Left kidney (tissue), 8 donors: ENCODE measurements at places on chromosomes 3 and 15.

DNA sequence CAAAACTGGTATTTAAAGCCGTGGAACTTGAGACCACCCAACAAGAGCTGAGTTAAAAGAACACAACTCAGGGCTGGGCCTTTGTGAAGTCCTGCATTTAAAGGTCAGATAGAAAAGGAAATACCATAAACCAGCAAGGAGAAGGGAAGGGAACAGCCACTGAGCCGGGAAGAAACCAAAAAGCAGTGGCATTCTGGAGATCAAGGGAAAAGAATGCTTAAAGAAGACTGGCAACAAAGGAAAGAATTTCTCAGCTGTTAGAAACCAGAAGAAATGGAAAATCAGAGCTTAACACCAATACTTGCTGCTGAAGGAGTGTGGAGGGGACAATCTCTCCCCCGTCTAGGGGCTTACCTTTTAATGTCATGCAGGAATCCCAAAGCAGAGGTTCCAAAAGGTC is 247.4 kb upstream of the CHRNA7 start:
- DNase-seq, result no peak

- DNase-seq, result no peak
Observed at GRCh38 chr3:133595341-133595740, 21.9 kb downstream of the CDV3 start.

GRCh38 chr3:61537366-61537765 is 24.0 kb upstream of the PTPRG start:
- DNase-seq, result no peak

DNA sequence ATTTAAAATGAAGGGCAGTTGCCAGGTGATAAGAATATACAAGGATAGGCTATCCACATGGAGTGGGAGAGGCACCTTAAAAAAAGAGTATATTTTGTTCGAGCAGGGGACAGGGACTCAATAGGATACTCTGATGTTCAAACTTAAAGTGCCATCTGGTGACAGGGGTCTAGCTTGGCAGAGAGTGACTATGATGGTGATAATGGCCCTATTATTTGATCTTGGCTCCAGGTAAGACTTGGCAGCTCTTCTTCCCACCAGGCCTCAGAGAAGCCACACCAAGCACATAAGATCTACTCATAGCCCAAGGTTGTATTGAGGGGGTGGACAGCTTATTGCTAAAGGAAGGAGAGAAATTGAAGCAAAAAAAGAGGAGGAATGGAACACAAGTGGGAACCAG is 109.0 kb upstream of the MANF start:
- DNase-seq, result no peak
